K562 (cell line): ENCODE measurements at places on chromosomes 1 and 21.

- no peak for DNase-seq
Observed at GRCh38 chr21:42939582-42940413, 14.4 kb upstream of the ERVH48-1 start.

DNA sequence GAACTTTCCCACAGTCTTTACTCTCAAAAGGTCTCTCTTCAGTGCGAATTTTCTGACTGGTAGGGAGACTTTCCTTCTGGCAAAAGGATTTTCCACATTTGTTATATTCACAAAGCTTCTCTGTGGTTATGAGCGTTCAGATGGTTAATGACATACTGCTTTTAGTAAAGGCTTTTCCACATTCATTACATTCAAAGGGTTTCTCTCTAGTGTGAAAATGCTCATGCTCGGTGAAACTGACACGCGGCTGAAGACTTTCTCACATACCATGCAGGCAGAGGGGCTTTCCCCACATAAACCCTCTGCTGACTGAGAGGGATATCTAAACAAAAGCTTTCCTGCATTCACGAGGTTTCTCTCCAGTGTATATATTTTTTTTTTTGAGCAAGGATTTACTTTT is 9.9 kb upstream of the KLF18 start:
- DNase-seq: peak; percentile 1

- DNase-seq: no peak
Observed at GRCh38 chr1:1558591-1558990, 16.1 kb downstream of the SSU72 start.

DNA sequence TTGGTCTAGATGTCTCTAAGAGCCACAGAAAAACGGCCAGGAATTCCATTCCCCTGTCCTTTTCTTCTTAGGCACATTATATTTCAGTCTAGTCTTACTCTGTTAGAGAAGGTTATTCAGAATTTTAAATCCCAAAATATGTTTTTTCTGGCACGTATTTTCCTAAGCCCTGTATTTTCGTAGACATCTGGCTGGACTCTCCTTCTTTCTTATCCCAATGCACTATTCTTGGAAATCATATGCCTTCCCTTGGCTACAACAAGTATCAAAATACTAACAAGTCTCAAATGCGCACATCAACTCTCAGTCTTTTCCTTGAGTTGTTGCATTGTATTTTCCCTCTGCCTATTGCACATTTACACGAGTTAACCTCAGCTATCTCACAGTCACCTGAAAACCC is 96.2 kb downstream of the DPYD start:
- no peak for DNase-seq

GRCh38 chr1:237553078-237553477 is 337.6 kb downstream of the ZP4 start:
- DNase-seq: no peak

- peak; percentile 42 for DNase-seq
Observed at GRCh38 chr1:203083463-203083921, 2.3 kb downstream of the MYOG start.

- no peak for DNase-seq
Observed at GRCh38 chr1:77238462-77238861, 19.2 kb upstream of the PIGK start.

- no peak for DNase-seq
Observed at GRCh38 chr1:185936641-185937040, 202.4 kb downstream of the HMCN1 start.

- no peak for DNase-seq
Observed at GRCh38 chr1:146051452-146051851, 29.9 kb upstream of the HJV start.

DNA sequence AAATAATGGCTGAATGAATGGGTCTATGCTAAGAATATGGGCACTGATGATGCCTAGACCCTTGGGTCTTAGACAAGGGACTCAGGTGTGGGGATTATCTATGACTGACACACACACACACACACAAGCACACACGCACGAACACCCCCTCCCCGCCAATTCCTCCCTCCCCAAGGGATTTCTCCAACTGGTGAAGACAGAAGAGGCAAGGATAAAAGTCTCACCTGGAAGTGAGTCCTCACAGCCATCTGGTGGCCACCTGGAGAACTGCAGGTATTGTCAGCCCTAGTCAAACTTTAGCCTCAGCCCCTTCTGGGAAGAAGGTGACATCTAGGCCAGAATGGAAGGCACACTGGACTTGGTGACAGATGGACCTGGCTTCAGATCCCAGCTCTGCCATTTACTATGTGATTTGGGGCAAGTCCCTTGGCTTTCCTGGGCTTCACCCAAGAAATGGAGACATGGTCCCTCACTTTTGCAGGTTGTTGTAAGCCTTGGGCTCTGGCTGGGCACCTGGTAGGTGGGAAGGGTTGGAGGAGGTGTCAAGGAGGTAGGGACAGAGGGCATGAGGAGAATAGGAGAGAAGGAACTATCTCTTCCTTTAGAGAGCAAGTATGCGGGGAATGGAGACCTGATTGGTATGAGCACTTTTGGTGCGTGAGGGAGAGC is 4.0 kb upstream of the GPR3 start:
- peak; percentile 76 for DNase-seq

DNA sequence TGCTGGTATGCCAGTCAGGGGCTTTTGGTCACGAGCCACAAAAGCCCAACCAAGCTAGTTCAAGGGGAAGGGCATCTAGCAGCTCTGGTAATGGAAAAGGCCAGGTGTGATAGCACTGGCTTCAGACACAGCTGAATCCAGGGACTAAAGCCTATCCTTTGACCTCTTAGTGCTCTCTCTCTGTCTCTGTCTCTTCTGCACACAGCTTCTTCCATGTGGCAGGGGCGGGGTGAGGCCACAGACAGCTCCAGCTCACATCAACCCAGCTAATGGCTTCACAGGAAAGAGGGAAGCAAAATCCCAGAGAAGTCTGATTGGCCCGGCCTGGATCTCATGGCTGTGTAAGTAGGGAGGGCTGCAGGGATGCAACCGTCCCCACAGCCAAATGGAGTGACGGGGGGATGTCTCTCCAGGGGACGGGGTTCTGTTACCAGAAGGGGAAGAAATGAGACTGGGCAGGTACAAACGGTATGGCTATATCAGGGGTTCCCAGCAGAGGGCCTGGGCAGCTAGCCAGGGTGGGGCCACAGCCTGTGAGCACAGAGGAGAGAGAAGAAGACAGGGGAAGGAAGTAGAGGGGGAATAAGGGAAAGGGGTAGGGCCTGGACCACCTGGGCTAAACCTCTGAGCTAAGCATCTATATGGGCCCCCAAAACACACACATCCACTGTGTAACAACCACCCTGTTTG is 42.4 kb downstream of the FBXO2 start:
- no peak for DNase-seq
